ENCODE measurements at places on chromosomes 5 and 9.

GRCh38 chr9:124960409-124960752 lies 19.5 kb upstream of the GOLGA1 start:
- no peak for DNase-seq

- DNase-seq, result no peak
Measured at GRCh38 chr5:53871050-53871449, 310.6 kb downstream of the NDUFS4 start.

DNA sequence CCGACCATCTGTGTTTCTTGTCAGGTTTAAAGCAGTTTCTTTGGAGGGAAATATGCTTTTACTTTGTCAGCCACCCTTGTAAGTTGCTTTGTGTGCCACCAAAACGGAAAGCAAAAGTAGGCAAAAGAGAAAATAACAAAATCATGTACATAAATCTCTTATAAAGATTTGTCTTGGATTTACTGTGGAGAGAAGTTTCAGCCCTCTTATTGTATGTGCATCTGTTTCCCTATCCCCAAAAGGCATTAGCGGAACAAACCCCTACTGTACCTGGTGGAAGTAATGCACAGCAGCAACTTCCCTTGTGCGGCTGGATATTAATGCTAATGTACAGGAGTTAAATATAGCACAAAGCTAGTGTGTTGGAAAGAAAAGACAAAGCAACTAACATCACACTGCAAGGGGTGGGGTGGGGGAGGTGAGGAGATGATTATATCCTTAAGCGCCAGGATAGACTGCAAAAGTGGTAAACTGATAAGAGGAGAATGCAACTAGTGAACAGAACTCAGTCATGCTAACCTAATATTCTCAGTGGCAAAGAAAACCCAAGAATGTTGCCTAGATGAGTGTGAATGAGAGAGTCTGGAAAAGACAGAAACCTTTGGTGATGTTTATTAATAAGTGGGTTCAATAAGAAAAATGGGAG lies 396.5 kb upstream of the MEF2C start:
- DNase-seq, result no peak

- no peak for DNase-seq
Measured at GRCh38 chr9:135818718-135819475, 88.4 kb downstream of the CAMSAP1 start.

GRCh38 chr9:120791161-120791560 lies 2.1 kb downstream of the FBXW2 start:
- no peak for DNase-seq

DNA sequence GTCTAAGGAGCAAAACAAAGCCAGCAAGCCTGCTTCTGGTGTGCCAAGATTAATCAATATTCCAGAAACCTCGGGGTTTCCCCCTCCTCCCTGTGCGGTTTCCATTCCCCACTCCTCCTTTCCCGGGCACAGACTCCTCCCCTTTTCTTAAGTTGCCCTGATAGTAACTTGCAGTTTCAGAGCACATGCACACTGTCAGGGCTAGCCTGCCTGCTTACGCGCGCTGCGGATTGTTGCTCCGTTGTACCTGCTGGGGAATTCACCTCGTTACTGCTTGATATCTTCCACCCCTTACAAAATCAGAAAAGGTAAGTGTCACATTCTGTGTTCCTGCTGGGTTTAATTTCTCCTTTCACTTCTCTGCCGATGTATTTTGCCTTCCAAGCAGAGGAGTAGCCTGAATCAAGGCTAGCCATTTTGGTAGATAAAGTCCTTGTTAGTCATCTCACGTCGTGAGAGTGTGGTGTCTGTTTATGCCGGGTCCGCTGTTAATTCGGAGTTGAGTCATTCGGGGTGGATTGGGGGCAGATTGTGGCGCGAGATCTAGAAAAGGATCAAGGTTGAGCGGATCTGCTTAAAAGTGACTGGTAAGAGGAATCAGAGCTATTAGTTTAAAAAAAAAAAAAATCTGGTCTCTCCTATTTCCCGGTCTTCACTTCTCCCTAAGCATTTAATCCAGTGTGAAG lies at the start of gene SLC1A3:
TSS of gene SLC1A3 (plus strand) at position 179 of the 686 bp plus-strand sequence. CDS start 1,818 bp downstream, outside the sequence.
- no peak for DNase-seq

GRCh38 chr5:50808406-50808805 lies 142.0 kb downstream of the PARP8 start:
- DNase-seq, result no peak

DNA sequence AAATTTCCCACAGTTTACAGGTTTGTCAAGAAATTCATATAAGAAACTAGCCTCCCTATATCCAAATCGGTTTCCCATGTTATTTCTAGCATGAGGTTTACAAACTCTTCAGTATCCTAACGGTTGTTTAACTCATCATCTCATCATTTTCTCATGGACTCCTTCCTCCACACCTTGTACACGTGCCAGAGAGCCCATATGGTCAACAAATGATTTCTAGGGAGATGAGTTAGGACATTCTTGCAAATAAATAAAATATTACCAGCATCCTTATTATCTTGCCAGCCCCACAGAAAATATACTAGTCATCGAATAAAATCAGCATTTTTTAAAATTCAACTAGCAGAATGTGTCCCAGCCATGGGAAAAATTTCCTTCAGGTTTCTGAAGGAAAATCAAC lies 285.2 kb downstream of the EBF1 start:
- DNase-seq, result no peak

DNA sequence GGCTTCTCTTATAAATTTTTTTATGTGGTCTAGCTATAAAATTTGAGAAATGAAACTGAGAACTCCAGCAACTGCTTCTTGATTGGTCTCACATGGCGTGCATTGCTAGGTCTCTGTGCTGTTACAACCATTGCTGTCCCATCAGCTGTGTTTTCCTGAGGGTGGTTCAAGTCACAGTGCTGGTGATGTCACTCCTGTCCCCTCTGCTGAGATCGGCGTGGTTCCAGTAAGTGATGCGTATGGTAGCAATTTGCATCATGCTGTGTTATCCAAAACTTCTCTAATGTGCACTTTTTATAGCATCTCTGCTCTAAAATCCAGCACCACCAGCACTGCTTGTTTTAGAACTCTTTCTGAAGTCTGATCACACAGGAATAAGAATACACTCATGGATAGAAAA lies 112.6 kb upstream of the ZNF608 start:
- DNase-seq, result no peak

DNA sequence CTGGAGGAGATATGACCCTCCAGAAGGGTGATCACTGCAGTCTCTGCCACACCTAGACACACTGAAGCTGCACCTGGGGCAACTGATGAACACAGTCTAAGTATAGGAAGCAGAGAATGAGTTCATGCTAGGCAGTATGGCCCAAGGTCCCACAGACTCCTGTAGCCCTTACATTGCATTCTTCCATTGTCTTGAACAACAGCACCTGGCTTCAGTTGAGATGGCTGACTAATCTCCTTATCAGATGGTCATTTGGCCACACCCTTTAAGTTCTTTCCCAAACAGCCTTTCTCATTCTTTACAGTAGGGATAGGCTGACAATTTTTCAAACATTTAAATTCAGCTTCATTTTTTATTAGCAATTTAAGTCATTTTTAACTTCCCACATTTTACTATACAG lies 23.1 kb downstream of the CENPK start:
- DNase-seq, result no peak

DNA sequence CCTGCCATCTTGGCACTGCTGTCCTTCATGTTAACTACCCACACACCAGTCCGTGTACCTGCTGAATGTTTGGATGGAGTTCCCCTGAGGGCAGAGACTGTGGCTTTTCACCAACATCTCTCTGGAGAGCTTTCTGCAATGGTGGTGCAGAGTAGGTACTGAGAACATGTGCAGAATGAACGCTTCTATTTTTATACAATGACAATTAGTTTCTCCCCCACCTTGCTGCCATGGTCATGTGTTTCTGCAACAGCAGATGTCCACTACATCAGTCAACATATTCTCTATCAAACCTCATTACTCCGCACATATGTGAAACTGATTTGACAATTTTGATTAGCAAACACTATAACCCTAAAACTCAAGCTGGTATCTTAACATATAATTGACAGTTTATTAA lies 14.5 kb downstream of the PTCH1 start:
- no peak for DNase-seq

- DNase-seq, result no peak
Measured at GRCh38 chr5:38468202-38468673, 88.2 kb downstream of the LIFR start.

GRCh38 chr5:16712620-16713019 lies 95.8 kb upstream of the RETREG1 start:
- no peak for DNase-seq

- DNase-seq, result no peak
Measured at GRCh38 chr5:8811581-8811980, 734.3 kb downstream of the SEMA5A start.

- DNase-seq, result no peak
Measured at GRCh38 chr5:84524491-84524890, 139.8 kb upstream of the EDIL3 start.

DNA sequence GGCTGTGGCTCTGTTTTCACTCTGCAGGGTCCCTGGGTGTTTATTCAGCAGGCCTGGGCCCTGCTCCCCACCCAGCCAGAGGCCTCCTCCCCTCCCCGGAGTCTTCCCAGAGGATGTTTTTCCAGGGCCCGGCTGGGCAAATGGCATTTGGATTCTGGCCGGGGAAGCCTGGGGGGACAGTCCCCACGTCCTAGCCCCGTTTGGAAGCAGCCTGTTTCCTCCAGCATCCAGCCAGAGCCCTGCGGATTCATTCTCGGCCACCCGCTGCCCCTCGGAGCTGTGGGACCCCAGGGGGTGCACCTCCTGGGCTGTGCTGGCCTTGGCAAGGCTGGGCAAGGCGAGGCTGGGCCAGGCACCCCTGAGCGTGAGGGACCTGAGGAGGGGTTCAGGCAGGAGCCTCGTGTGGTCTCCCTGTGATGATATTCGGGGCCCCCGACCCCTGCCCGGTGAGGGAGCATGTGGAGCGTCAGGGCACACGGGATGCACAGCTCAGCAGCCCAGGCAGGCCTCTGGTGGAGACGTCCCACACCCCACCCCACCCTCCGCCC lies 48.8 kb upstream of the EGFL7 start:
- no peak for DNase-seq

GRCh38 chr9:751137-752051 lies 90.1 kb upstream of the DMRT1 start:
- DNase-seq, result no peak

GRCh38 chr5:68418201-68418600 lies 202.6 kb downstream of the PIK3R1 start:
- DNase-seq, result no peak

All from activated CD4-positive, alpha-beta T cell treated with anti-CD3 and anti-CD28 coated beads for 4 hours (primary cell).